ENCODE measurements at places on chromosomes 7 and 10.

DNA sequence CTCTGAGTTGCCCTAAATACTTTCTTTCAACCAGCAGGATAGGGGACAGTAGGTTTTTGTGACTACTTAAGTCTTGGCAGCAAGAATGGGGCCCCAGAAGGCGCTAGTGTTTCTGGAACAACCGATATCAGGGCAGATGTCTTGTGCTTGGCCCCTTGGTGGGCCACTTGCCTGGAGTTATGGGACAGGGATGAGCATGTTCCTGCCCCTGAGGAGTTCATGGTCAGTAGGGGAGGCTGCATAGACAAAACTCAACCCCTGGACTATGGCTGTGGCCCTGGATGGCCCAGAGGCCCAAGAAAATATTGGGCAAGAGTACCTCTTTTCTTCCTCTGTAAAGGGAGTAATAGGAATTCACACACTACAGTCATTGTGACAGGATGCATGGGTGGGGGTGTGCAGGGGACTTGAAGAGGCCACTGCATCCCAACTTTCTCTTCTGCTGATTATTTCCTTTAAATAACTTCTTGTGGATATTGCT lies 57.7 kb upstream of the IGFBP3 start:
- H3K36me3 ChIP-seq: no peaks in the 10 kb centered on the region
- peaks cover 3% of the 10 kb centered on the region for H3K27me3 ChIP-seq
- H3K27ac ChIP-seq: no peak overlapping the region
- H3K4me3 ChIP-seq: no peak overlapping the region
- H3K4me1 ChIP-seq: no peaks in the 10 kb centered on the region

DNA sequence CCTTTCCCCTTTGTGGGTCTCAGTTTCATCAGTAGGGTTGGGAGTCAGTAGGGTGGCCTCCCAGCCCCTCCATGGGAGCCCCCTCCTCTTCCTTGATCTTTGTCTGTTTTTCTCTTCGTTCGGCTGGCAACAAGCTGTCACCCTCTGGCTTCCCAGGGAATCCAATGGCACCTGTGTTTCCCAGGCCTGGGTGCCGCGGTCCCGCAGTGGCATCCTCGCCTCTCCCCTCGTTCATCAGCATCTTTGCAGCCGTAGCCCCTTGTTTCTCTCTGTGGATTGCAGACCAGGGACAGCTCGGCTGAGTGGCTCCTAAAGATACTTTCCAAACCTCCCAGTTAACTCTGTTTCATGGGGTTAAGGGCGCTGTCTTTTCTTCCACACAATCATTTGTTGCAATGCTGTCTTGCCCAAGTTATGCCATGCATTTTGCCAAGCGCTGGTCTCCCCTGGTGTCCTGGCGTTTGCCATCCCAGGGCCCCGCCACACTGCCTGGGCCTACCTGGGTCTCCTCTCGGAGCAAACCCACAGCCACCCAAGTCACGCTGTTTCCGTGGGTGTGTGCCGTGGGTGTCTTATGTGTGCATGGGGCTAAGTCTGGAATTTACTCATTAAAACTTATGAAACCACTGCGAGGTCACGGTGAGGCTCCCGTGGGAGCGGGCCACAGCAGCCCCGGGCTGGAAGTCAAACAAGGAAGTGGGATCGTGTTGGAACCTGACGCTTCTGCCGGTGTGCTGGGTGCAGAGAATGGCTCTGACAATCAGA lies 189.4 kb upstream of the SHH start:
- no peak overlapping the region for H3K27ac ChIP-seq
- H3K36me3 ChIP-seq: no peaks in the 10 kb centered on the region
- no peak for DNase-seq
- peaks cover 5% of the 10 kb centered on the region for H3K27me3 ChIP-seq

- no peaks in the 10 kb centered on the region for H3K4me1 ChIP-seq
- no peak overlapping the region for H3K4me3 ChIP-seq
- no peaks in the 10 kb centered on the region for H3K36me3 ChIP-seq
- no peaks in the 10 kb centered on the region for H3K27me3 ChIP-seq
- no peak for DNase-seq
Measured at GRCh38 chr10:124206616-124207015, 113.2 kb upstream of the CHST15 start.

GRCh38 chr10:2837674-2838073 lies 229.7 kb upstream of the PFKP start:
- H3K36me3 ChIP-seq: no peaks in the 10 kb centered on the region
- H3K27ac ChIP-seq: no peak overlapping the region
- H3K4me3 ChIP-seq: no peak overlapping the region
- peaks cover 21% of the 10 kb centered on the region for H3K27me3 ChIP-seq

GRCh38 chr7:452226-452751 lies 67.4 kb downstream of the PDGFA start:
- peaks cover 4% of the 10 kb centered on the region for H3K36me3 ChIP-seq
- DNase-seq: no peak
- peaks cover 15% of the 10 kb centered on the region for H3K27me3 ChIP-seq

DNA sequence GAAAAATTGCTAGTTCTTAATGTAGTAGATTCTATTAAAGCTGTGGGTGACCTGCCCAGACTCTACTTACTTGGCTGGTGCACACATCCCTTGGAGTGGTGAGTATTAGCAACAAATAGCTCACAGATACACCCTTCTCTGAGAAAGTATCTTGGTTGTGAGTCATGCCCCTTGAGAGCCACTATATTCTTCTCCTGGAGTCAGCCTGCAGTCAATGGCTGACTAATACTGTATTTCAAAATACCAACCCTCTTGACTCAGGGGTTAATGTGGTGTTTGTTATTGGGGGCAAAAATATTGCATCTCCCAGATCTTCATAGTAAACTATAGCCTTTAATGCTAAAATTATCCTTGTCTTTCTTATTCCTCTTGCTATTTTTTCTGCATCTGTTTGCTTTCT lies 354.9 kb downstream of the BMPER start:
- no peak overlapping the region for H3K4me3 ChIP-seq
- no peak for DNase-seq
- no peaks in the 10 kb centered on the region for H3K36me3 ChIP-seq
- H3K27me3 ChIP-seq: no peaks in the 10 kb centered on the region
- no peaks in the 10 kb centered on the region for H3K4me1 ChIP-seq
- H3K27ac ChIP-seq: no peak overlapping the region

GRCh38 chr10:97327348-97328294 lies 6.9 kb downstream of the FRAT2 start:
- H3K4me3 ChIP-seq: no peak overlapping the region
- DNase-seq: no peak
- no peak overlapping the region for H3K27ac ChIP-seq

DNA sequence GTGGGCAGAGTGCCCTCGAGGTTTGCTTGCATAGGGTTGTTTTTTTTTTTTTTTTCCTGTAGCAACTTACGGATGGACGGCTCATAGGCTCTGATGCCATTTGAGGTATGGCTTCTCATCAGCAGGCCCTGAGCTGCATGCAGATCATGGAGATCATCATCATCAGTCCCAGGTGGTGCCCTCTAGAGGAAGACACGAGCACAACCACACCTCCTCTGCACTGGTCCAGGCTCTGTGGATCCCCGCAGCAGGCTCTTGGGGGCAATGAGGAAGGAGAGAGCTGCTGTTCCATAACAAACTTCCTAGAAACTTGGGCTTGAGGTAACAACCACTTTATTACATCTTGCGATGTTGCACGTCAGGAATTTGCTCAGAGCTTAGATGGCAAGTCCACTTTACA lies 132.7 kb upstream of the CXCL12 start:
- H3K4me1 ChIP-seq: no peaks in the 10 kb centered on the region
- H3K4me3 ChIP-seq: no peak overlapping the region
- no peaks in the 10 kb centered on the region for H3K27me3 ChIP-seq
- no peak for DNase-seq

- peaks cover 27% of the 10 kb centered on the region for H3K36me3 ChIP-seq
- DNase-seq: no peak
- no peaks in the 10 kb centered on the region for H3K27me3 ChIP-seq
Measured at GRCh38 chr7:2728316-2729030, 40.5 kb downstream of the AMZ1 start.

DNA sequence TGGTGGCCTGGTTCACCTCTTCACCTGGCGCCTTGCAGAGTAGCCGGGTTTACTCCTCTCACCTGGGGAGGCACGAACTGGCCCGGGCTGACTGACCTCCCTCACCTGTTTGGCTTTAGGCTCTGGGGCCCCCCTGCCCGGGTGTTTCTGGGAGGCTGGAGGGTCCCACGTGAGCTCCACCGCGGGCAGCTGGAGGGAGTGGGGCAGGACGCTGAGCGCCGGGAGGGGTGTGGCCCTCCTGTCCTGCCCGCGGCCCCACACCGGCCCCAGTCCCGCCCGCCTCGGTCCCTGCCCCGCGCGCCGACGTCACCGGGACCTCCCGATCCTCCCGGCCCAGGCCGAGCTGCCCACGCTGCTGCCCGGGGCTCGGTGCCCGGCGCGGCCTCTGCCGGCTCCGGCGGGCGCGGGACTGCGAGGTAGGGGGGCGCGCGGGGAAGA lies at the start of gene AMZ1:
AMZ1 (plus strand) TSS at position 322 of the 438 bp plus-strand sequence. CDS start 12,250 bp downstream, outside the sequence.
- no peaks in the 10 kb centered on the region for H3K36me3 ChIP-seq
- H3K4me3 ChIP-seq: peak within 1 kb of the TSS; percentile 72
- DNase-seq: no peak

- H3K4me3 ChIP-seq: no peak overlapping the region
- H3K4me1 ChIP-seq: peaks cover 5% of the 10 kb centered on the region
- DNase-seq: no peak
- peaks cover 25% of the 10 kb centered on the region for H3K36me3 ChIP-seq
- no peak overlapping the region for H3K27ac ChIP-seq
Measured at GRCh38 chr10:103144041-103144440, 49.0 kb downstream of the NT5C2 start.

DNA sequence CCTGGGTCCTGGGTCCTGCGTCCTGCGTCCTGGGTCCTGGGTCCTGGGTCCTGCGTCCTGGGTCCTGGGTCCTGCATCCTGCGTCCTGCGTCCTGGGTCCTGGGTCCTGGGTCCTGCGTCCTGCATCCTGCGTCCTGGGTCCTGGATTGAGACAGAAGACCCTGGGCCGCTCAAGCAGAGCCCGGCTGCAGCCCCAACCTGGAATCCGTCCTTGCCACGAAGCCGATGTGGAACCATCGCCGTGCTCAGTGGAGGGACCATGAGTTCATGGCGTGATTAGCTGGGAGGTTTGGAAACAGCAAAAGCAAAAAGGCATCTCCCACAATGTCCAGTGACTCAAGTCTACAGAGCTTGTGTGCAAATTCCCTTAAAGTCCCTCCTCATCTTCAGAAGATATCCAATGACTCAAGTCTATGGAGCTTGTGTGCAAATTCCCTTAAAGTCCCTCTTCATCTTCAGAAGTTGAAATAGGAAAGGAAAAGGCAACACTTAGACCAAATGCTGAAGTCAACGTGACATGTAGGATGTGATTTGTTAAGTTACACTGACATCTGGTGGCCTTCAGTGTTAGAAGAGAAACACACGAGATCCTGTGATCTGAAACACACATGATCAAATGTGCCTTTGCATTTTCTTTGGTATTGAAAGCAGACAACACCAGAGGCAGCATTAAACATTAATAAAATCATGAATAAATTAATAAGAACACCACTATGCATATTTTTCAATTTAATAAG lies 179.9 kb downstream of the PTPRN2 start:
- no peaks in the 10 kb centered on the region for H3K36me3 ChIP-seq
- H3K27me3 ChIP-seq: peaks cover 3% of the 10 kb centered on the region
- no peak overlapping the region for H3K4me3 ChIP-seq
- no peaks in the 10 kb centered on the region for H3K4me1 ChIP-seq
- no peak overlapping the region for H3K27ac ChIP-seq

DNA sequence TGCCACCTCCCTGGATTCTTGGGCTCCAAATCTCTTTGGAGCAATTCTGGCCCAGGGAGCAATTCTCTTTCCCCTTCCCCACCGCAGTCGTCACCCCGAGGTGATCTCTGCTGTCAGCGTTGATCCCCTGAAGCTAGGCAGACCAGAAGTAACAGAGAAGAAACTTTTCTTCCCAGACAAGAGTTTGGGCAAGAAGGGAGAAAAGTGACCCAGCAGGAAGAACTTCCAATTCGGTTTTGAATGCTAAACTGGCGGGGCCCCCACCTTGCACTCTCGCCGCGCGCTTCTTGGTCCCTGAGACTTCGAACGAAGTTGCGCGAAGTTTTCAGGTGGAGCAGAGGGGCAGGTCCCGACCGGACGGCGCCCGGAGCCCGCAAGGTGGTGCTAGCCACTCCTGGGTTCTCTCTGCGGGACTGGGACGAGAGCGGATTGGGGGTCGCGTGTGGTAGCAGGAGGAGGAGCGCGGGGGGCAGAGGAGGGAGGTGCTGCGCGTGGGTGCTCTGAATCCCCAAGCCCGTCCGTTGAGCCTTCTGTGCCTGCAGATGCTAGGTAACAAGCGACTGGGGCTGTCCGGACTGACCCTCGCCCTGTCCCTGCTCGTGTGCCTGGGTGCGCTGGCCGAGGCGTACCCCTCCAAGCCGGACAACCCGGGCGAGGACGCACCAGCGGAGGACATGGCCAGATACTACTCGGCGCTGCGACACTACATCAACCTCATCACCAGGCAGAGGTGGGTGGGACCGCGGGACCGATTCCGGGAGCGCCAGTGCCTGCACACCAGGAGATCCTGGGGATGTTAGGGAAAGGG lies 913 bp downstream of the NPY start:
- H3K4me1 ChIP-seq: peaks cover 8% of the 10 kb centered on the region
- no peak for DNase-seq
- H3K36me3 ChIP-seq: no peaks in the 10 kb centered on the region
- peak overlapping the region; percentile 76 for H3K4me3 ChIP-seq
- no peak overlapping the region for H3K27ac ChIP-seq

- DNase-seq: no peak
- H3K4me3 ChIP-seq: no peak overlapping the region
- peaks cover 3% of the 10 kb centered on the region for H3K36me3 ChIP-seq
- H3K27ac ChIP-seq: no peak overlapping the region
- H3K4me1 ChIP-seq: no peaks in the 10 kb centered on the region
- H3K27me3 ChIP-seq: peaks cover 3% of the 10 kb centered on the region
Measured at GRCh38 chr10:16425449-16425848, 11.4 kb upstream of the PTER start.

DNA sequence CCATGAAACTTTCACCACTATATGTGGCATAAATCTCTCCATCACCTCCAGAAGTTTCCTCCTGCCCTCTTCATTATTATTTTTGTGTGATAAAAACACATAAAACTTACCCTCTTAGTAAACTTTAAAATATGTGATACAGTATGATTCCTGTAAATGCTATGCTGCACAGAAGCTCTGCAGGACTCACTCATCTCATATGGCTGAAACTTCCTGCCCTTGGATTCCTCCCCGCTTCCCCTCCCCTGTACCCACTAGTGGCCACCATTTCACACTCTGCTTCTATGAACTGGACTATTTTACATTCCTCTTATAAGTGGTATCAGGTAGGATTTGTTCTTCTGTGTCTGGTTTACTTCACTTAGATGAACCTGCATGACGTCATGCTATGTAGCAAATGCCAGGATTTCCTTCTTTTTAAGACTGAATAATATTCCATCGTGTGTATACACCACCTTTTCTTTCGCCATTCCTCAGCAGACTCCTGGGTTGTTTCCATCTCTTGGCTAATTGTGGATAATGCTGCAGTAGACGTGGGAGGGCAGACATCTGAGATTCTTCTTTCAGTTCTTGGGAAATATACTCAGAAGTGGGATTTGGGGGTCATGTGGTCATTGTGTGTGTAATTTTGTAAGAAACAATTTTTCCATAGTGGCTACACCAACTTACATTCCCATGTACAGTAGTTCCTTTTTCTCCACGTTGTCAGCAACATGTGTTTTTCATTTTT lies 335.2 kb downstream of the SDK1 start:
- no peaks in the 10 kb centered on the region for H3K4me1 ChIP-seq
- H3K4me3 ChIP-seq: no peak overlapping the region
- DNase-seq: no peak

All from memory B cell (primary cell).